ENCODE measurements at places on chromosomes 12 and 14. TPM values are rescaled to one million over a fixed set of nuclear protein-coding genes. Genes with fewer than 3 reads are reported as not detected.

- no peak for DNase-seq
Observed at GRCh38 chr14:22593189-22593588, 4.2 kb upstream of the DAD1 start.

DNA sequence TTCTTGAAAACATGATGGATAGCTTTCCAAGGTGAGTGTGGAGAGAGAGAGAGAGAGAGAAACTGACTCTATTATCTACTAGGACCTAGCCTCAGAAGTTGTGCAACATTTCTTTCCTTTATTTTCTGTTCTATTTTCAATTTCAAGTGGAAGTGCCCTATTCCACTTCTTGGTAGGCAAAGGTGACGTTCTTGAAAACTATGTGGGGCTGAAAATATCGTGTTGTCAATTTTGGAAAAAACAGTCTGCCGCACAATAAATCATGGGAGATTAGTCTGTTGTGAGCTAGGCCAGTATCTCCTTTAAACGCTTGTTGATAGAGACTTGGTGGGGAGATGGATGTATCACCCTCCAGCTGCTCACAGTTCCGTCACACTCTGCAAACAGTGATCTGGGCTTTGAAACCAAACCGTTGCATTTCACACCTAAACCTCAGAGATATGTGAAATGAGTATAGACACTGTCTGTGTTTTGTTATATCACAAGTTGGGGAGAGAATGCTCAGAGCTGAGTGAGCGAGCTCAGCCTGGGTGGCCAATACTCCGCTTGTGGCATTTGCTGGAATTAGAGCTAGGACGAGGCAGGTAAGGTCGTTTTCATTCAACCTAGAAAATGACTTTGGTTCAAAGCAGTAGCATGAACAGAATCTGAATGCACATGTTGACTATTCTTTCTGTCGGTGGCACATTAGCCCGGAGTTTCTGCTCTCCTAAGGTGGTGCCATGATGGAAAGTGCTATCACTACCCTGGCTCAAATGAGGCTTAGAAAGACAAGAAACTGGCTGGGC lies 75.1 kb upstream of the ST8SIA1 start:
- DNase-seq, result no peak

DNA sequence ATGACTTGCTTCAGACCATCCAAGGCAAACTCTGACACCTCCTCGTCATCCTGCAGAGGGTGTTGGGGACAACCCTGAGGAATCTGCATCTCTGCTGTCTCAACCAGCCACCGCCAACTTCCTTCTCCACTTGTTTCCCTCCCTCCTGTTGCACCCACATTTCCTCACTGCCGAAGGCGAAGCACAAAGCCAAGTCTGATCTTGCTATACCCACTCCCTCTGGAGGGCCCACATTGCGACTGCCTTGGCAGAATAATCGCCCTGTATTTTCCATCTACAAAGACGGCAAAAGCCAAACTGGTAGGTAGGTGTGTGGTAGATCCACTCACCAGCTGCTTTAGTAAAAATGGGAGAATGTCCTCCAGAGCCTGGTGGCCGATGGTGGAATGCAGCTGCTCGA lies 21.8 kb upstream of the RAB35 start:
- DNase-seq, result no peak

DNA sequence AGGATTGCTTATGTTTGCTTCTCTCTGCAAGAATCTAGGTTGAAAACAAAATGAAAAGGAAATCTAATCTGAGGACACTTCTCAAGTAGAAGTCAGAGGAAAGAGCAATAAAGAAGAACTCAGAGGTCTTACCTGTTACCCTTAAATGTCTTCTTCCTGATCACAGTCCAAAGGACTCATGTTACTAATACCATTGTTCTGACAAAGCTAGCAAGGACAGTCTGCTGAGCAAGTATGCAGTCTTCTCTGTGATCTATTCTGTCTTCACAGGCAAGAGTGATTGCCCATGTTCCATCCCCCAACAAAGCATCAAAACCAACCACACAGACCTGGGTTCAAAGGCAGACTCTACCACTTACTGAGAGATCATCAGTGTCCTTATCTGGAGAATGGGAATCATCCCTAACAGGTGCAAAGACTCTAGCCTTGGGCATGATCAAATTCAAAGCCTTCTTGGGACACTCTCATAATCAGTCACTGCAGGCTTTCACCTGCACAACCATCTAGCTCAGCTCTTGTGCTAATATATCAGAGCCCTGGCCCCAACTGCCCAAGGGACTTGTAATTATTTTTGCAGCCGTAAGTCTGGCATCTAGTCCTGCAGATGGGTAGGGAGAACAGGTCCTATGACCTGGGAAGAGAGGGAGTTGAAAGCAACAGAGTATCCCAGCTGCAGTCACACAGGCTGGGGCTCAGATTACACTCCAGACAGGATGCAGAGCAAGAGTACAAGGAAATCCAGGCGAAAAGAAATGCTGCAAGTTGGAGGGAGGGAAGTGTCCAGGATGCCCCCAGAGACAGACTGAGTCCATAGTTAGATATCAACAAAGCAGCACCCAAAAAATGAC lies 97.9 kb upstream of the NUDT4 start:
- DNase-seq, result peak; percentile 7

GRCh38 chr14:105944632-105945610 lies 418.5 kb downstream of the TMEM121 start:
- DNase-seq, result peak; percentile 73

DNA sequence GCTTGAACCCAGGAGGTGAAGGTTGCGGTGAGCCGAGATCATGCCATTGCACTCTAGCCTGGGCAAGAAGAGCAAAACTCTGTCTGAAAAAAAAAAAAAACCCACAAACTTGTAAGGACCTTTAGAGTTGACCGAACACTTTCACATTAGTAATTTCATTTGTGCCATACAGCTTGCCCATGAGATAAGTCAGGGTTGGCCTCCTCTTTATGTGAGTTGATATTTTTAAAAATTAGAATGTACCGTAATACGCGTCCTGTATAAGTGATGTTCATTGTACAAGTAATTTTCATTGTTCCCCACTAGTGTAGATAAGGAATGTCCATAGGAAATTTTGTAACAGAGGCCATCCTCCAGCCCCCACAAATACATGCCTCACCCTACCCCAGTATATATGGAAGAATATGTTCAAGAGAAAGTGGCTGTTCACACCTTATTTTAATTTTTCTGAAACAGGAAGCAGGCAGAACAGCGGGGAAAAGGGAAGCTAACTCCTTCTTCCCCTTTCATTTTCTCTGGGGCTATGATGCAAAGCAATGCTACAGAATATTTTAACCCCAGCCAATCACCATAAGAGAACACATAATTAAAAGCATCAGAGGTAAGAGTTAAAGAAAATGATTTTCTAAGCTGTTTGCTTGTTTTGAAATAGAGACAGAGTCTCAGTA lies 31.9 kb upstream of the HIF1A start:
- no peak for DNase-seq

DNA sequence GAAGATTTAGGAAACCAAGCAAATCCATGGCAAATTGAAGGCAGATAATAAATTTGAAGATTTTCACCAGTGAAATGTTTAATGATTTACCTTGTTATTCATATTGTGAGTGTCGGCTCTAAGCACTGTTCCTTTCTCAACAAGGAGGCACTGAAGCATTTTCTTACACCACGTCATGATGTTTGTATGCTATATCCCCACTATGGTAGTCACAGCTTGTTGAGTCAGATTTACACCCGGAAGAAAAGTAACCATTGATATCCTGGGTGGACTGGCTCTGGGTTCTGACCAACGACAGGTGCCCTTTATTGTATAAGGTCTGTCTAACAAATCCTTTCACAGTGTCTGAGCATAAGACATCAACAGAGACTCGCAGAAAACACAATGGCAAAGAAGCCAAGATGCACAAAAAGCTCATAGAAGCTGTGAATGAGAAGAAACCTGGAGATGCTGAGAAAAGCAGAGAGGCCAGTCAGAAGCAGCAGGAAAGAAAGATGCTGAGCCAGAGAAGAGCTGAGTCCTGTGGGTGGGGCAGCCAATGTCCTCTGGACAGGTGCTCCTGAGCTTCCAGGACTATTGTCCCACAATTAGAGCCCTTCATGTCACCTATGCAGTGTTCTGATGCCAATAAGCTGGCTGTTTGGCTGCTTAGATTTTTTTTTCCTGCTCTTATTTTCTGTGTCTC lies 49.7 kb upstream of the ARHGAP5 start:
- peak; percentile 87 for DNase-seq

DNA sequence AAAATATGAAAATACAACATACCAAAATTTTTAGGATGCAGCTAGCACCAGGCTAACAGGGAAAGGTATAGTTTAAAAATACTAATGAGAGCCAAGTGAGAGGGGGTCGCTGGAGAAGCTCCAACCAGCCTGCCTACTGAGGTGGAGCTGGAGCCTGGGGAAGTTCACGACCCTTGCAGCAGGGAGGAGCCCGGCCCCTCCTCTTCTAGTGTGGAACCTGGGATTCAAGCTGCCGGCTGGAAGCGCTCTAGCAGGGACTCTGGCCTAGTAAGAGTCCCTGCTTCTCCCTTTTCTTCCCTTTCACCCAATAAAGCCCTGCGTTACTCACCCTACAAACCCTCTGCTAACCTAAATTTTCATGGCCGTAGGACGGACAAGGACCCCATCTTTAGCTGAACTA lies 5.0 kb upstream of the KCNK13 start:
- no peak for DNase-seq

DNA sequence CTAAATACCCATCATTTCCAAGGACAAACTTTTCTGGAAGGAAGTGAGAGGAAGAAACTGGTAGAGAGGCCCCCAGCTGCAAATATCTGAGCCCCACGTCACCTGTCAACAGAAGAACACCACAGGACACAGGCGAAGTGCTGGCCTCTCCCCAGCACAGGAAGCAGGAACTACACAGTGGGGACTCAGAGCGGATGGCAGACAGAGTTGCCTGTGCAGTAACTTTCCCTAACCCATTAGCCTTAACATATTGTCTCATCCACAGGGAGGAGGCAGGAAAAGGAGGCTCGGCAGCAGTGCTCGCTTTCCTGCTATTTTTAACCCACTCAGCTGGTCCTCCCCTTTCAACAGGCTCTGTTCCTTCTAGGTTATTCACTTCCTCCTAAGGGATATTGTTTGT lies 111.5 kb upstream of the TMPO start:
- DNase-seq, result no peak

DNA sequence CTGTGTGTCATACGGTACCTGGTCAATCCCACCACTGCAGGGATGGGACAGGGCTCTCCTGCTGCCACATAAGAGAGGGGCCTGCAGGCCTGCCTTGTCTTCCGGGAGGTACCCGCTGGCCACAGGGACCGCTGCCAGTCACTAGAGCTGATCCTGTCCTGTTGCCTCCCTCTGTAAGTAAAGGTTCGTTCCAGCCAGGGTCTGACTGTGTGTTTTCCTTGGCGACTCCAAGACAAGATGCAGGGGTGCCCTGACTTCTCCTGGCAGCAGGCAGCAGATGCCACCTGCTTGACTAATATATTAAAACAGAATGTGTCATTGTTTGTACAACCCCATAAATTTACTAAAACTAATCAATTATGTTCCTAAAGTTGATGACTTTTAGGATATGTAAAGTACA lies 41.5 kb upstream of the ASPG start:
- DNase-seq, result peak; percentile 76

DNA sequence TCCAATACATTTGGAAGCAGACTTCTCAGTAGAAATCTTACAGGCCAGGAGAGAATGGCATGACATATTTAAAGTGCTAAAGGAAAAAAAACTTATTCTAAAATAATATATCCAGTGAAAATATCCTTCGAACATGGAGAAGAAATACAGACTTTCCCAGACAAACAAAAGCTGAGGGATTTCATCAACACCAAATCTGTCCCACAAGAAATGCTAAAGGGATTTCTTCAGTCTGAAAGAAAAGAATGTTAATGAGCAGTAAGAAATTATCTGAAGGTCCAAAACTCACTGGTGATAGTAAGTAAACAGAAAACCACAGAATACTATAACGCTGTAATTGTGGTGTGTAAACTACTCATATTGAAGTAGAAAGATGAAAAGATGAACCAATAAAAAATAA lies 103.9 kb downstream of the INSM2 start:
- no peak for DNase-seq

- no peak for DNase-seq
Observed at GRCh38 chr12:88750867-88751543, 170.7 kb upstream of the KITLG start.

DNA sequence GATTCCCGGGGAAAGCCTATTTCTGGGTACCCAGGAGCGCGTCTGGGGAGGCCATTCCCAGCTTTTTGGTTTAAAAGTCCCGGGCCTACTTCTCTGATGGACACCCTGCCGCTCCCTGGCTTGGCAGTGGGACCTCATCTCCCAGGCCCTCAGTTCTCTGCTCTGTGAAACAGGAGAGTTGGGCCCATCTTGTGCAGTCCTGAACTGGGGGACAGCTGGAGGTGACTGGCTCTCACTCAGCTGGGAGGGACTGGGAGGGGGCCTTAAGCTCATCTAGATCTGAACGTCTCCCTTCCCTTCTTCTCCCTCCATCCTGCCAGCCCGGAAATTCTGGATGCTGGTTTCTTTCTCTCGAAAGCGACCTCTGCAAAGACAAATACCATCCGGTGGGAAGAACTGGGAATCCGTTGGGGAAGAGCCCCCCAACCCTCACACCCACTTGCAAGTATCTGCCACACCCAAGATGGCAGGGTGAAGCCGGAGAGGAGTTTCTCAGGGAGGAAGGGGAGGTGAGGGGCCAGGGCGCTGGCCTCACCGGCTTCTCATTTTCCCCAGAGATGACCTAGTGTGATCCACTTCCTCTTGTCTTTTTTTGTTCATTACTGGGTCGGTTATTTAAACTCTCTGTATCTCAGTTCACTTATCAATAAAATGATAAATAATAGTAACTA lies 1.4 kb downstream of the RIN3 start:
- no peak for DNase-seq

GRCh38 chr12:71472441-71472911 lies 32.9 kb downstream of the LGR5 start:
- no peak for DNase-seq

Gene ISM2
- not detected for total RNA-seq

Gene SRRM4
- under 0.01 TPM for total RNA-seq

Gene ATF1
- 67.2 TPM for total RNA-seq

Gene VRTN
- not detected for total RNA-seq

Gene HOXC12
- total RNA-seq, result 0.33 TPM

Gene ACSM4
- total RNA-seq, result not detected

Gene MSI1
- not detected for total RNA-seq

Gene ANO4
- not detected for total RNA-seq

Gene HNF1A
- not detected for total RNA-seq

All from PC-3 (cell line).